Activated CD8-positive, alpha-beta T cell treated with anti-CD3 and anti-CD28 coated beads for 36 hours (primary cell): ENCODE measurements at places on chromosomes 4 and X.

DNA sequence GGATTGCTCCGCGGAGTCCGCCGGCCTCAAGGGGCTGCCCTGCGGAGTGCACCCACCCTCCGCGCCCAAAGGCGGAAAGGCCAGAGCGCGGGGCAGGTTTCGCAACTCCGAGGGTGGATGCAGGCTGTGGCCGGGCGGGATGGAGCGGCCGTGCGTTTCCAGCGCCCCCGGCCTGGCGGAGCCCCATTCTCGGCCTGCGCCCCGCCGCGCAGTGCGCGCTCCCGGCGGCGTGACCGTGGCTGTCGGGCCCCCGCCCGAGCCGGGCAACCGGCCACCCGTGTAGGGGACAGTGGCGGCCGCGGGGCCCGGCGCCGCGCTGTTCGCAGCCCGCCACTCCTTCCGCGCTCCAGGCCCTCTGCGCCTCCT lies 331 bp downstream of the SETD7 start:
- no peak for DNase-seq

DNA sequence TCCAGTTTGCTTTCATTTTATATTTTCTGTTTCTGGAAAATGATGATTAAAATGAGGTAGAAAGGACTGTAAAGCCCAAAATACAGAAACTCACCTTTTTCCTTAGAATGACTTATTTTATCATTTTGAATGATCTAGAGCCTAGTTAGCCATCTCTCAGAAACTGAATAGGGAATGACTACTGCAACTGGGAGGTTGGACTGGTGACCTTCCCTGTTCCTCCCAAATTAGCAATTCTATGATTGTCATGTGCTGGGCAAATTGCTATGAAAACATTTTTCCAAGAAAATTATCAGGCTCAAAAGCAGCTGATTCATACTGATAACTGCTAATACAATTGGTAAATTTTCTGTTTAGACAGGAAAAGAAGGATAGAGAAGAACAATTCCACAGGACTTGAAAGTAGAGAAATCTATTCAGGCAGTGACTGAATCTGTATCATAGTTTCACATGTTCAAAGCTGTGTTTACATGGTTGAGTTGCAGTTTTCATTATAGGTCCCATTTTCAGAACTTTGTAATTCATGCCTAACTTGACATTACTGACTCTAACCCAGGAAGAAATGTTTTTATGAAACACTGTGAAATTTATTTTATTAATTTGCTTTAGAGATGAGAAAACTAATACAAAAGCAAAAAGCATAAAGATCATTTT lies 43.4 kb upstream of the SEC24B start:
- no peak for DNase-seq

DNA sequence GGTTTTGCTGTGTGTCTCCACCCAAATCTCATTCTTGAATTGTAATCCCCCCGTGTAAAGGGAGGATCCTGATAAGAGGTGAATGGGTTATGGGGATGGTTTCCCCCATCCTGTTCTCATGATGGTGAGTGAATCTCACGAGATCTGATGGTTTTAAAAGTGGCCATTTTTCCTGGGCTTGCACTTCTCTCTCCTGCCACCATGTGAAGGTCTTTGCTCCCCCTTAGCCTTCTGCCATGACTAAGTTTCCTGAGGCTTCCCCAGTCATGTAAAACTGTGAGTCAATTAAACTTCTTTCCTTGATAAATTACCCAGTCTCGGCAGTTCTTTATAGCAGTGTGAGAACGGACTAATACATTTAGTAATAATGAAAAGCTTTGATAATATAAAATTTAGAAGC lies 46.9 kb downstream of the ANTXR2 start:
- no peak for DNase-seq

- peak; percentile 50 for DNase-seq
Measured at GRCh38 chrX:154013614-154014360, 5.9 kb downstream of the IRAK1 start.

GRCh38 chr4:152941411-152941810 lies 5.3 kb downstream of the FHDC1 start:
- DNase-seq = no peak

- no peak for DNase-seq
Measured at GRCh38 chr4:167421201-167421600, 186.9 kb upstream of the SPOCK3 start.

DNA sequence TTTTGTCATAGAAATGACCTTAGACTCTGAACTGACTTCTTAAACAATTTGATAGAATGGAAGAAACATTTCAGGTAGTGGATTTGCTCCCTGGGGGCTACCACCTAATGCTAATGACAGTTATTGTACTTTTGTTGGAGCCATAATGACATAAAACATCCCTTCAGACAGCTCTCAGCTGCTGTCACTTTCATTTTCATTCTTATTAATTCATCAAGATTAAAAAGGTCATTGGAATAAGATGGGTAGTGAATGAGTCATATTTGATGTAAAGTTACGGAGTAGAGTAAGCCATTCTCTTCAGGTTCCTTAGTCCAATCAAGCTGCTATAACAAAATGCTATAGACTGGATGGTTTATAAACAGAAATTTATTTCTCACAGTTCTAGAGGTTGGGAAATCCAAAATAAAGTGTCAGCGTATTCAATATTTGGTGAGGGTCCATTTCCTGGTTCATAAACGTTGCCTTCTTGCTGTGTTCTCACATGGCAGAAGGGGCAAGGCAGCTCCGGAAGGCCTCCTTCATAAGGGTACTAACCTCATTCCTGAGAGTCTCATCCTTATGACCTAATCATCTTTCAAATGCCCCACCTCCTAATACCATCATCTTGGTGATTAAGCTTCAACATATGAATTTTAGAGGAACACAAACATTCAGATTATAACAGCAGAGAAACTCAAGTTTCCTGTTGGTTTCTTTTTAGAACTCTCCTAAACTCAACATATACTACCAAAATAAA lies 268.5 kb downstream of the ARAP2 start:
- DNase-seq = peak; percentile 12

GRCh38 chrX:154312116-154312515 lies 16.5 kb downstream of the TKTL1 start:
- no peak for DNase-seq

DNA sequence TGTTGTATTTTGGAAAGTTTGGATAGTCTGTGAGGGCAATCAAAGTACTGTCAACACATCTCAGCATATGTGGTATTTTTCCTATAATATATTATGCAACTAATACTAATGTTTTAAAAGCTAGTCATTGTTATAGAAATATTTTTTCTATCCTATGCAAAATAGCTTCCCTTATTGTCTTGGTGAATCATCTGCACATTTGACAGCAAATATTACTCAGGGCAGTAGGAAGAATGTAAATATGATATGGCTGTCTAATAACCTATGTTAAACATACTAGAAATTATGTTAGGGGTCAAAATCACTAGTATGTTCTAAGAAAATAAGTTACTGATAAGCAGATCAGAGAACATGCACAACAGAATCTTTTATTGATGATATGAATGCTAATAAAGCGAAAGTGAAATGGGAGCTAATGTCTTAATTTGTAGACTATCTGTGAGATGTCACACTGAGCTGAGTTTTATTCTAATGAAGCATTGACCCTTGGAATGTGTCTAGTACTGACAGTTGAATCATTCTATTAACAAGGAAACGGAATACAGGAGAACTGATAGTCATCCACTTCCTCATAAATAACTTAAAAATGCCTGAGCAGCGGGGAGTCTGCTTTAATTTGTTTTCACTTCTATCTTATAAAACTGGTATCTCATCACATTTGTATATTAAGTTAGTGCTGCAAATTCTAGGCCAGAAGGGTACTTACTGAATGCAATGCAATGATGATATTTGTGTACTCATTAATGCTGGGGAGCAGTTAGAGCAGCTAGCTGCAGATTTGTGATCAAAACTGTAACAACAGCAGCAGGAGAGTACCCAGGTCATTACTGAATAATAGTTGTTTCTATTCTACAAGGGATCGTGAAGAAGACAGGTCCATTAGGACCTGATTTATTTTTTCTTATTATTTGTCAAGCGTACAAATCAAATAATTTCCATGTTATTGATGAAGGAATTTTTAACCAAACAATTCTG lies 440.3 kb upstream of the AADAT start:
- DNase-seq = no peak

DNA sequence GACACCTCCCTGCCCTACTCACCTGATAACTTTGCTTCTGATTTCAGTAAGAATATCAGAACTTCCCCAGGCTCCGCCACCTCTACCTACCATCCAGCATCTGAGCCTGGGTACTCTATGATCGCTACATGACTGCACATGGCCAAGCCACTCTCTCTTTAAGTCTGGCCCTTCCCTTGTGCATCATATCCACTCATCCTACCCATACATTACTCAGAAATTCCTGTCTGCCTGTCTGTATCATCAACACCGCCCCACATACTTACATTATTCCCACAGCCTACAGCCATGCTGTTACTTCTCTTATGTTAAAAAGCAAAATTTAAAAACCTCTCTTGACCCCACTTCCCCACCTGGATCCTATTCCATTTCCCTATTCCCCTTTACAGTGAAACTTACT lies 84.7 kb downstream of the SCD5 start:
- no peak for DNase-seq

DNA sequence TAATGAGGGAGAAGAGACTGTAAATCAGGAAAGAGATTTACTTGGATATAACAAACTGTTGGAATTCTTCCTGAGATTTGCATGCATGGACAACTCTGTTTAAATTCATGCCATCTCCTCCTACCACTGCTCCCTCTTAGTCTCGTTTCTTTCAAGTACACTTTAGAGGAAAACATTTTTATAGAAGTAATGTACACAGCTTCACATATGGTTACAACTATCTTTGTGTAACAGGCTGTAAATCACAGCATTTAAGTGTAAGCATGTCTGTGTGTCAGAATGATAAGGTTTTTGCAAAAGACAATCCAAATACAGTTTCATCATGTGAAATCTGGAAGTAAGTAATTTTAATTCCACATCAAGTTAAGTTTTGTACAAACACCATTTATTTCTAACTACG lies 21.5 kb upstream of the ENPEP start:
- DNase-seq = no peak

DNA sequence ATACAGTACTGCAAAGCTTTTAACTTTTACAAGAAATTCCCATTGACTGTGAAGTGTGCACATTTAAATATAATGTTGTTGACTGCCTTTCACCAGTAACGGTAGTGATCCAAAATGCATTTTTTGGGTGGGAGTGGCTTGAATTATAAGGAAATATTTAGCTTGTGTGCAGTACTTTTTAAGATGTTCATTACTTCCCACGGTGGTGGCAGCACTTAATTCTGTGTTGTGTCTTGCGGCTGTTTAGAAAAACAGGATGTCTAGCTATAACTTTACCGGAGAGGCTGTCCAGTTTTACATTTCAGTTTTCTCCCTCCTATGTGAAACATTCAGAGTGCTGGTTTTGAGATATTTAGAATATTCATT lies 1.7 kb downstream of the TMEM131L start:
- DNase-seq = no peak

- no peak for DNase-seq
Measured at GRCh38 chr4:111031596-111031995, 408.7 kb upstream of the PITX2 start.

- DNase-seq = no peak
Measured at GRCh38 chrX:132413459-132413858, 75.4 kb downstream of the MBNL3 start.

GRCh38 chrX:107675823-107676555 lies 47.7 kb downstream of the PRPS1 start:
- no peak for DNase-seq

GRCh38 chr4:169338241-169338640 lies 67.5 kb upstream of the SH3RF1 start:
- DNase-seq = no peak

DNA sequence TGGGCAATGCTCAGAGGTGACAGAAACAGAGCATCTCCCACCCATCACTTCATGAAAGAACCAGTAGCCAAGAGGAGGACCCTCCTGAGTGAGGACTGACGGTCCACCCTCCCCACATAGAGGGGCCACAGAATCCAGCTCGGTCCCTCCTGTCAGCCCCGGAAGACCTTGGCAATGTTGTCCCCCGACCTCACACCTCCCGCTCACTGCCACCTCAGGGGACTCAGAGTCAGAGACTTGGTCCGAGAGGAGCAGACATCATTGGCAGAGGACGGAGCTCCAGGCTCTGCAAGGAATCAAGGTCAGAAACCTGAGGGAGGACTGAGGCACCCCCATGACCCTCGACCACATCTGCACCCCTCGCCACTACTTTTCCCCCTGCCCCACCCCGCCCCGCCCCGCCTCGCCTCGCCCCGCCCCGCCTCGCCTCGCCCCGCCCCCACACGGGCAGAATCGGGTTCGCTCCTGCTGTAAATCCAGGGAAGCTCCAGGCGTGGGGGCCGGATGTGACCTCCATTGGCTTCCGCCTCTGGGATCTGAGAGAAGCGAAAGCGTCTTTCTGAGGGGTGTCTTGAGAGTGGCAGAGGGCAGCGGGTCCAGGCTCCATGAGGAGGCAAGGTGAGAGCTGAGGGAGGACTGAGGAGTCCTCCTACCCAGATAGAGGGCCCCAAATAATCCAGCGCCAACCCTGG lies at the start of gene MAGEA11:
Gene MAGEA11, plus strand, starts transcription at position 516 of the 692 bp plus-strand sequence. CDS start 1,100 bp downstream, outside the sequence.
- no peak for DNase-seq

- no peak for DNase-seq
Measured at GRCh38 chr4:37561803-37562207, 124.4 kb downstream of the RELL1 start.

GRCh38 chrX:76802708-76803107 lies 375.2 kb downstream of the MAGEE1 start:
- DNase-seq = no peak

DNA sequence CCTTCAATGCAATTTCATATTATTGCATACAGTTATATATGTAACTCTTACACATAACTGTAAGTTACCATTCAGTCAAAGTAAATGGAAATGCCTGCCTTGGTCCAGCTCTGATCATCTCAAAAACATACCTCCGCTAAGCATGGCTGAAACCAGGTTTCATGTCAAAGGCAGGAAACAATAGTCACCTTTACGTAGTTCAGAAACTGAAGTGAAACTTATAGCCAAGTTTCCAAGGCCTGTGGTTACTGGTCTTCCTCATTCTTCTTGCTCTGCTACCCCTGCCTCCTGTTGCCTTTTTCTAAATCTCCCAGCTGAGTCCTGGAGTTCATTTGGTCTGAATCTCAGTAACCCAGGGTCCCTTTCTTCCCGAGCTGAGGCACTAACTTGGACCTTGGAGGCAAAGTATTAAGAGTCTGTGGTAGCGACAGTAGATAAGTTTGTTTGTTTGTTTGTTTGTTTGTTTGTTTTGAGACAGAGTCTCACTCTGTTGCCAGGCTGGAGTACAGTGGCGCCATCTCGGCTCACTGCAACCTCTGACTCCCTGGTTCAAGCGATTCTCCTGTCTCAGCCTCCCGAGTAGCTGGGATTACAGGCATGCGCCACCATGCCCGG lies 30.8 kb downstream of the DAPP1 start:
- DNase-seq = peak; percentile 46

- no peak for DNase-seq
Measured at GRCh38 chr4:119652998-119653397, 24.4 kb upstream of the PDE5A start.
